ENCODE measurements at places on chromosomes 12 and 14. TPM values are rescaled to one million over a fixed set of nuclear protein-coding genes. Genes with fewer than 3 reads are reported as not detected.

- no peaks in the 10 kb centered on the region for H3K36me3 ChIP-seq
- H3K27me3 ChIP-seq = peaks cover 3% of the 10 kb centered on the region
- DNase-seq = peak; percentile 31
- H3K4me1 ChIP-seq = peaks cover 2% of the 10 kb centered on the region
- no peak overlapping the region for H3K4me3 ChIP-seq
These were observed 64.4 kb downstream of the FBXL14 start for GRCh38 chr12:1529862-1530591.

- H3K4me1 ChIP-seq = no peaks in the 10 kb centered on the region
- no peak overlapping the region for H3K4me3 ChIP-seq
- no peaks in the 10 kb centered on the region for H3K27me3 ChIP-seq
- no peaks in the 10 kb centered on the region for H3K36me3 ChIP-seq
- H3K27ac ChIP-seq = no peak overlapping the region
These were observed 379.0 kb downstream of the NOVA1 start for GRCh38 chr14:26218861-26219260.

DNA sequence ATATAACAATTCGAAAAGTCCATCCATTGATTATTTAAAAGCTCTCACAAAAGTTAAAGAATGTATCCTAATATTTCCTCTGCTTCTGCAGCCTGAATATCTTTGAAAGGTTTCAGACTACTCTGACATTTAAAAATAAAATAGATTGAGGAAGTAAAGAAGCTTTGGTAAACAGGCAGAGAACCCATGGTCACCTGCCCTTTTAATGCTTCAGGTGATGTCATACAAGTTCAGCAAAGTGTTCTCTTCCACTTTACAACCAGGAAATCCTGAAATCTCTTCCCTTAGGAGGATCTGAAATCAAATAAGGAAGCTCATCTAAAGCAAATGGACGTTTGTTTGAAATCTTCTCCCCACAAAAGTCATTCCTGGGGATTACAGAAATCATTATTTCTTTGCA, 322.4 kb downstream of the PDZRN4 start:
- H3K27me3 ChIP-seq = no peaks in the 10 kb centered on the region
- no peaks in the 10 kb centered on the region for H3K36me3 ChIP-seq
- H3K4me3 ChIP-seq = no peak overlapping the region
- no peaks in the 10 kb centered on the region for H3K4me1 ChIP-seq

GPR135 gene
- 3.0 TPM for total RNA-seq

LMNTD1 gene
- not detected for total RNA-seq

KRT73 gene
- total RNA-seq = not detected

PTCSC3 gene
- not detected for total RNA-seq

NTF3 gene
- 3.5 TPM for total RNA-seq
